ENCODE measurements at places on chromosomes 6 and 20. TPM values are rescaled to one million over a fixed set of nuclear protein-coding genes. Genes with fewer than 3 reads are reported as not detected.

MICB gene
- total RNA-seq = 1.5 TPM

SLC22A16 gene
- not detected for total RNA-seq

ZSCAN16 gene
- 6.9 TPM for total RNA-seq

ENPP3 gene
- total RNA-seq = 0.55 TPM

TRIM31 gene
- not detected for total RNA-seq

SIRPB1 gene
- 0.36 TPM for total RNA-seq

ALDH5A1 gene
- total RNA-seq = 2.6 TPM

MSH5 gene
- total RNA-seq = 23.5 TPM

PLG gene
- not detected for total RNA-seq

LPA gene
- total RNA-seq = not detected

SMLR1 gene
- total RNA-seq = not detected

APCDD1L gene
- 0.33 TPM for total RNA-seq

DNA sequence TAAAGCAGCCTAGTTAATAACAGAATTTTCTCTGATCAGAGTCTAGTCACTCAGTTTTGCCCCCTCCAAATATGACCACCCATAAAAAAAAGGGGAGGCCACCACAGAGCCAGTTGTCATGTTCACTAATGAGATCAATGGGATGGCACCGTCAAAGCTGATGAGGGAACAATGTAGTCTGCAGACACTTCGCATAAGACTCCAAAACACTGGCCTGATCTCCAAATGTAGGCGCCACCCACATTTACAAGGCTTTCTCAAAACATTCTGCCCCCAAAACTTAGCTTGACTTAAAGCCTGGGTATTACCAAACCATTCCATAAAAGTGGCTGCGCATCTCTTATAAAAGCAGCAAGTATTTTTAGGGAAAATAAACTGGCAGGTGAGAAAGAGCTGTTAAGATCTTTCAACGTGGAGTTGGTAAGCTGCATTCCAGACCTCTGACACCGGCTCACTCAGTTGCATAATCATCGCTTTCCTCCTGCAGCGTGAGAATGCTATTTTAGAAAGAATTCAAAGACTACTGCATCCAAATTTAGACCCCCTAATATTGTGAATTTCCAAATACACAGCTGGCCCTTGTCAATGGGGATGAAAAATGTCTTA is 59.3 kb downstream of the TBC1D7 start:
- no peak for DNase-seq

DNA sequence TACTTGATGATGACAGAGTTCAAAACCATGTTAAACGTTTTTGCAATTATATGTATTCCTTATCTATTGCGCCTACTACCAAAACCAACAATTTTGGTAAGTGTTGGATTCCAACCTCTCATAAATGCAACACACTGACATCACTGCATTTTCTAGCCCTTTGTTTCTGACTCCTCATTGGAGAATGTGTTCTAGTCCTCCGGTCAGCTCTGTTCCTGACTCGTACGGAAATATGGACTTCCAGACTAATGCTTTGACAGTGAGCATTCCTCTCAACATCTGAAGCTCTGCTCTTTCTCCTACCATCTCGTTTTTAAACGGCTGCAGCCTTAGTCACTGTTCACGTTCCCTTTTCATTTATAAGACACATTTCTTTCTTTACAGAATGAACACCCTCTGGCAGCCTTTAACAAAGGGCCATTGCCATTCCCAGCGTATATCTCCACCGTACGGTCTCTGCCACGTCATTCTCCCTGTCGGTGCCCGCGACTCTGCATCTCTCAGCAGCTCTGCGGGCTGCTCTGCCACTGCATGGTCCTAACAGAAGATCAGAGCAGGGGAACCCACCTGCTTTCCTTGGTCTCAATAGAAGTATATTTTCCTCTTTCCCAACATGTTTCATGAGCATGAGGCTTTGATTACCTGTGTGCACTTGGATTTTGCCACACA is 103.0 kb upstream of the SYNDIG1 start:
- no peak for DNase-seq

GRCh38 chr6:3450888-3451287 is 6.0 kb downstream of the SLC22A23 start:
- no peak for DNase-seq

- DNase-seq = peak; percentile 96
These were observed 590 bp downstream of the HIVEP2 start for GRCh38 chr6:142944124-142945048.

DNA sequence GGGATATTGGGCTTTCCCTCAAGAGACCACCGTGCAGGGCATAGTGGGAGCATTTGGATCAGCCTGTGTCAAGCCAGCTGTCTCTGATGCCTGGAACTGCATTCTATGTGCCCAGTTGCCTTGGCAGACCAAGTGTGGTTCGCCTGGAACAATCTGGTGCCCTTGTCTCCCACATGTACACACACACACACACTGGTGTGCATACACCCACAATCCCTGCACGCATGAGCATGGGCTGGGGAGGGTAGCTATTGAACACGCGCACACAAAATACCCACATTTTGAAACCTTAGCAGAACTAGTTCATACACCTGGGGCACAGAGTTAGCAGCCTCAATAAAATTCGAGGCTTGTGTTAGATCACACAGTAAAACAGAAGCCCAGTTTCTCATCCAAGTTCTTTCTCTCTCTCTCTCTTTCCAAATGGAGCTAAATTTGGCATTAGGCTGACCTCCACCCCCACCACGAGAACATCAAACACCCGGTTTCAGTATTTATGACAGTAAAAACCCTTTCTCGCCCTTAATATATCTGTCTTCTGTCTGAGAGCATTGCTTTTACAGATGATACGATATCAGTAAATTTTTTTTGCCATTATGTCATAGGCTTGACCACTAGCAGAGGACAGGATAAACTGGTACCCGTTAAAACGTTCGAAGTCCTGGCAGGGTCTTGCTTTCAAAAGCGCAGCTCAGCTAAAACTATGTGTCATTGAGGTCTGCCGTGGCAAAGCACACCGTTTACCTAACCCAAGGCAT is 18.2 kb upstream of the NFATC2 start:
- DNase-seq = no peak

GRCh38 chr20:51712501-51713212 is 55.5 kb downstream of the ATP9A start:
- DNase-seq = no peak

- no peak for DNase-seq
These were observed 469.1 kb upstream of the RUNX2 start for GRCh38 chr6:44858998-44859397.

GRCh38 chr6:36836111-36837021 is 2.9 kb downstream of the CPNE5 start:
- DNase-seq = no peak

DNA sequence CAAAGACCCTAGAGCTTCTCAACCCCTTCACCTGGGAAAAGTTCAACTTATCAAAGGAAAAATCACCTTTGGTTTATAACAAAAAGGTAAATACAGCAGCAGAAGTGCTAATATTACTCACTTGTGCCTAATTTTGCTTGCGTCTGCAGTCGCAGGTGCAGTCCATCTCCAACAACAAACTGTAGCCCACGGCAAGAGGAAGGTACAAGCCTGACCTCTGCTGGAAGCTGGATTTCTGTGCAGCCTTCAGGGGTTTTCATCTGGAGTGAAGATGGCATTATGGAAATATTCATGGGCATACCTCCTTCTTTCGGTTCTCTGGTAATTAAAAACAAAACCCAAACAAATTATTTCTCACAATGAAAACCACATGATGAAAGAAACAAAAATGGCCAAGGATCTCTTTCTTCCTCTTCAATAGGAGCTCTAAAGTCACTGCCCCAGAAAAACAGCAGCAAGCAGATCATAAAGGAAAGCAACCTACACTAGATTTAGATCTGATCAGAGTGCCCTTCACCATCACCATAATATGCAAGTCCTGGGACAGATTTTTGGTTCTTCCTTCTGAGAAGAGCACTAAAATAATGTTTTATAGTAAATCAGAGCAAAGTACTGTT is 7.8 kb downstream of the UBE3D start:
- DNase-seq = no peak

- DNase-seq = no peak
These were observed 12.8 kb downstream of the TPD52L2 start for GRCh38 chr20:63877755-63878470.

GRCh38 chr6:88374553-88374952 is 208.4 kb upstream of the CNR1 start:
- DNase-seq = no peak

DNA sequence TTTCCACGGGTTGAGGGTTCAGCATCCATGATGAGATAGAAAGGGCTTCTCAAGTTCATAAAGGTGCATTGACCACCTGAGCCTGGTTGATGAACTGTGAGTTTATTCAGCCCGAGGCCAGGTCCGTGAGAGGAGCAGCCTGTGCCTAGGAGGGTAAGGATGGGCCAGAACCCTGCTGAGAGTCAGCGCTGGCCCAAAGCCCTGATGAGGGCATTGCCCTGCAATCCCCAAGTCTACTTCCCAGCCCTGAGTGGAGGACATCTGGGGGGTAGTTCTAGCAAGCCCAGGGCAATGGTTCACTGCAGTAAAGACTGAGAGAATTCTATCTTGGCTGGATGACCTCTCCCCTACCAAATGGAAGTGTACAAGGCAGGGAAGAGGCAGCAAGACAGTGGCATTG is 123.3 kb upstream of the NXT1 start:
- DNase-seq = no peak

DNA sequence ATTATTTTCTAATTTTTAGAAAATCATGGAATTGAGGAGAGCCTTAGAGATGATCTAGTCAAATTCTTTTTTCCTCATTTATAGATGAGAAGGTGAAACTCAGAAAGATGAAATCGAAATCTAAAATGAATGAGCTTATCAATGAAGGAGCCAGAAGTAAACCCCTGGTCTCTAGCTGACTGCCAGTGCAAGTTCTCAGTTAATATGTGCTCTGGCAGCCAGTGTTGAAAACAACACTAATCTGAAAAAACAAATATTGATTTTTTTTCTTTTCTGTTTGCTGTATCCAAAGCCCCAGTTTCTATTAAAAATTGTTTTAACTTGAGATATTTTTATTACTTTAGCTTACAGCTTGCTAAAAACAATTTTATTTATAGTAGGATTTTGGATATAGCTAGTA is 21.5 kb upstream of the PBOV1 start:
- DNase-seq = no peak

DNA sequence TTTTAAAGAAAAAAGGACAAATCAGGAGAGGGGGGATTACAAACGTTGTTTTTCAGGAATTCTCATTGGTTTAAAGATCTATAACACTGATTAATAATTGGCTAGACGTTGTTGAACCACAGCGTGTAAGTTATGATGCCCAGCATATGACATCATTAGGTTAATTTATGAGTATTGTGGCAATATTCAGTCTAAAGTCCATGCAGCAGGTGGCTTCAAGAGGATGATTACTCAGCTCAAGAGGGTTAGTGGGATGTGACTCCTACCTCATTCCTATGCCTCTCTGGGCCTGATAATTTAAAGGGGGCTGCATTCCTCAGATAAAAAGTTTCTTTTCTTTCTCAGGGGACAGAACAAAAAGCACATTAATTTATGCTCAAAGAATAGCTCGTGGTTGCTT is 1309.0 kb downstream of the EPHA7 start:
- no peak for DNase-seq

GRCh38 chr20:58557733-58558342 is 42.6 kb upstream of the APCDD1L start:
- DNase-seq = peak; percentile 46

- no peak for DNase-seq
These were observed 157.5 kb downstream of the TBX18 start for GRCh38 chr6:84606860-84607259.

DNA sequence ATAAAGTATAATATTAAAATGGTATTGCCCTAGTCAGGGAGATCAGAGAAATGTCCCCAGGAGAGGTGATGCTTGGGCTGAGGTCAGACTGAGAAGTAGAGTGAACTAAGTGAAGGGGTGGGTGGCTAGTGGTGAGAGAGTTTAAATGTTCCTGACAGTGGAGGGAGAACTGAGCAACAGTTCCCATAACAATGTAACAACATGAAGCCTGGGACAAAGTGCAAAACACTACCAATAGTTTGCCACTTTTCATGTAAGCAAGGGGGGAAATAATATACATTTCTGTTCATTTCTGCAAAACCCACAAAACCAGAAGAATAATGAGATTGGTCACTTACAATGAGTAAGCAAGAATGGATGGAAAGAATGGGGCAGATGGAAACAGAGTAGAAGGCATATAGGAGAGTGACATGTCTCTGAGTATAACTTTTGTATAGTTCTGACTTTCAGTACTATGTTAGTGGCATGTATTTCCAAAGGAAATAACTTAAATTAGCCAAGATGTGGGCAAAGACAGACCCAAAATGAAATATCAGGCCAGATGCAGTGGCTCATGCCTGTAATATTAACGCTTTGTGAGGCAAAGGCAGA is 13.3 kb upstream of the FAXC start:
- DNase-seq = no peak

- no peak for DNase-seq
These were observed 5.2 kb downstream of the SLC35D3 start for GRCh38 chr6:136927292-136927691.

GRCh38 chr6:124928851-124929250 is 33.4 kb upstream of the RNF217 start:
- no peak for DNase-seq

- DNase-seq = no peak
These were observed 98.8 kb downstream of the YTHDF1 start for GRCh38 chr20:63117151-63117550.

DNA sequence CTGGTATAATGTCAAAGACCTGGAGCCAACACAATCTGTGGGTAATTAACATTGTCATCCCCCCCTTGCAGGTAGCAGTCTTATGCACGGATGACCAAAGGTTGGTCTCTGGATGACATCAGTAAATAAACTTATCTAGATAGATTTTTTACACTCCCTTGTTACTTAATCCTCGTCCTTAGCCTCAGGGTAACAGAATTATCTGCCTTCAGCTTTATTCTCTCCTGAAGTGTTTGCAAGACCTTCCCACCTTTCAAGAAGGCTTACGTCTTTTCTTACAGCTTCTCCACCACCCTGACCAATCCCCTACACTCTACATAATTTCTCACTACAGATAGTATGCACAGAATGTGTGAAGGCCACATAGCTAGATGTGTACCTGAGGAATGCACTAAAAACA is 434.8 kb upstream of the HTR1E start:
- no peak for DNase-seq

DNA sequence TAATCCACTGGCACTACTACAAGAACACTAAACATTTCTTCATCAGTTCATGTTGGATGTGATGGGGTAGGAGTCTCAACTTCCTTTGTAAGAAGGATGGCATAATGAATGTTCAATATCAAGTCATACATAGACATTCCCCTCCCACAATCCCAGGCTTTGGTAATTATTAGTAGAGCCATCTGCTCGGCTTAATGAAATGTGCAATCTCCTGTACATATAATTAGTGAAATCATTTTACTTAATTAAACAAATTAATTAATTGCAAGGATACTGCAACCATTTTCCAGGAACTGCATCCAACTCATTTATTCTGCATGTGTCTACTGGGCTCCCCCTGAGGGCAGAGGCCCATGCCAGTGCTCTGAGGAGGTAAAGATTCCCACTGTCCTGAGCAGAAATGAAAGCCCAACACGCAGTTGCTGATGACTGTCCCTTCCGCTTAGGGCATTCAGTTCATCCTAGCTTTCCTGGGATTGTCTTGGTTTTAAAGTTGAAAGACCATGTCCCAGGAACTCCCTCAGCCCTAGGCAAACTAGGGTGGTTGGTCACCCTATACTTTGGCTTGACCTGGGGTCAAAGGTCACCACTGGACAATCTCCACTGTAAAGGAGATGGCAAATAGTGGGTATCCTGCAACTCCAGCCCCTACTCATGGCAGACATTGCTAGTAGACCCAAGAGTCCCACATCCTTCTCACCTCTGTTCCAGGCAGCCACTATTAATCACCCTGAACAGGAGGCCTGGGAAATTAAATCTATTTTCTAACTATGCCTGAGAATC is 109.8 kb downstream of the TRERF1 start:
- no peak for DNase-seq
